A549 treated with CpdA at 1 μM for 4 hours (cell line): ENCODE measurements at places on chromosomes 2 and 18. TPM values are rescaled to one million over a fixed set of nuclear protein-coding genes. Genes with fewer than 3 reads are reported as not detected.

Gene RPL37A
- 5,193 to 5,494 TPM (median 5,225 TPM) in 5 replicates for total RNA-seq

Gene DTNB
- total RNA-seq, result 8.6 to 10.0 TPM (median 9.4 TPM) in 5 replicates

Gene KCNIP3
- total RNA-seq, result 1.0 to 1.9 TPM (median 1.7 TPM) in 5 replicates

Gene GALNT3
- not detected in 5 replicates for total RNA-seq

Gene FAM124B
- not detected in 5 replicates for total RNA-seq

Gene WDFY1
- 29.9 to 37.8 TPM (median 37.3 TPM) in 5 replicates for total RNA-seq

Gene IL1R2
- total RNA-seq, result 0.37 to 0.97 TPM (median 0.71 TPM) in 5 replicates

Gene GORASP2
- total RNA-seq, result 86.1 to 108 TPM (median 91.6 TPM) in 5 replicates

Gene CYBRD1
- 26.3 to 37.3 TPM (median 34.4 TPM) in 5 replicates for total RNA-seq

Gene CTLA4
- not detected in 5 replicates for total RNA-seq

Gene SLC14A1
- total RNA-seq, result 0.05 to 0.26 TPM (median 0.13 TPM) in 3 of 5 replicates, not detected in the others

Gene COL5A2
- 49.4 to 93.9 TPM (median 80.3 TPM) in 5 replicates for total RNA-seq

Gene GKN1
- total RNA-seq, result 0.49 to 0.73 TPM (median 0.64 TPM) in 5 replicates

Gene ABCG5
- total RNA-seq, result 0.01 TPM in 1 of 5 replicates, not detected in the others

Gene LONRF2
- total RNA-seq, result 3.0 to 4.1 TPM (median 3.8 TPM) in 5 replicates

Gene VAMP5
- 0.11 TPM in 1 of 5 replicates, not detected in the others for total RNA-seq

Gene EVA1A
- total RNA-seq, result 10.5 to 15.5 TPM (median 12.4 TPM) in 5 replicates

Gene LOXHD1
- total RNA-seq, result not detected in 5 replicates

Gene SEMA4C
- total RNA-seq, result 16.7 to 24.5 TPM (median 21.2 TPM) in 5 replicates

Gene CPLX4
- total RNA-seq, result not detected in 5 replicates

Gene COL6A3
- total RNA-seq, result 0.02 to 0.25 TPM (median 0.10 TPM) in 5 replicates

Gene DQX1
- total RNA-seq, result 0.09 to 0.22 TPM (median 0.13 TPM) in 5 replicates

Gene GKN2
- 2.6 to 3.8 TPM (median 3.4 TPM) in 5 replicates for total RNA-seq

Gene SERPINB12
- total RNA-seq, result not detected in 5 replicates

Gene BMP10
- total RNA-seq, result not detected in 5 replicates

Gene GCG
- not detected in 5 replicates for total RNA-seq

Gene AFF3
- 0.01 to 0.11 TPM (median 0.02 TPM) in 3 of 5 replicates, not detected in the others for total RNA-seq

Gene TRIP12
- 77.9 to 129 TPM (median 83.3 TPM) in 5 replicates for total RNA-seq

Gene KHK
- 8.7 to 12.4 TPM (median 8.8 TPM) in 5 replicates for total RNA-seq

Gene HOXD12
- not detected in 5 replicates for total RNA-seq

Gene REG3G
- total RNA-seq, result 0.10 TPM in 1 of 5 replicates, not detected in the others

Gene CRYBA2
- total RNA-seq, result 0.44 TPM in 1 of 5 replicates, not detected in the others

Gene TMEM198
- 0.33 to 1.5 TPM (median 1.2 TPM) in 5 replicates for total RNA-seq

Gene SATB2
- 2.9 to 4.2 TPM (median 3.4 TPM) in 5 replicates for total RNA-seq

Gene NT5DC4
- total RNA-seq, result 0.49 TPM in 1 of 5 replicates, not detected in the others

Gene MFSD2B
- total RNA-seq, result 0.14 to 0.84 TPM (median 0.37 TPM) in 5 replicates

Gene FMNL2
- total RNA-seq, result 28.1 to 32.7 TPM (median 30.8 TPM) in 5 replicates

Gene PXDN
- 7.9 to 12.9 TPM (median 10.8 TPM) in 5 replicates for total RNA-seq

Gene GALNT5
- 2.8 to 3.1 TPM (median 2.8 TPM) in 5 replicates for total RNA-seq

Gene INHBB
- total RNA-seq, result 11.5 to 19.8 TPM (median 13.6 TPM) in 5 replicates

Gene OR6B2
- not detected in 5 replicates for total RNA-seq

Gene PARD6G
- 2.1 to 3.7 TPM (median 3.0 TPM) in 5 replicates for total RNA-seq

Gene TBR1
- total RNA-seq, result 0.03 TPM in 1 of 5 replicates, not detected in the others

Gene MROH2A
- total RNA-seq, result 0.10 to 0.19 TPM (median 0.13 TPM) in 3 of 5 replicates, not detected in the others

Gene TEX44
- not detected in 5 replicates for total RNA-seq

Gene CRACDL
- total RNA-seq, result 0.49 to 0.89 TPM (median 0.54 TPM) in 5 replicates

Gene LGALSL
- total RNA-seq, result 9.0 to 12.0 TPM (median 11.2 TPM) in 5 replicates

Gene GAL3ST2
- total RNA-seq, result 0.24 to 0.44 TPM (median 0.34 TPM) in 4 of 5 replicates, not detected in the other

Gene CNGA3
- total RNA-seq, result not detected in 5 replicates

Gene POTEC
- total RNA-seq, result not detected in 5 replicates

Gene UXS1
- 53.5 to 57.2 TPM (median 57.1 TPM) in 5 replicates for total RNA-seq

Gene KIF5C
- total RNA-seq, result 0.27 to 0.50 TPM (median 0.33 TPM) in 5 replicates

Gene C18orf63
- total RNA-seq, result not detected in 5 replicates

Gene AGFG1
- total RNA-seq, result 95.9 to 136 TPM (median 122 TPM) in 5 replicates

Gene CLEC4F
- total RNA-seq, result not detected in 5 replicates

Gene GPBAR1
- 0.07 to 0.17 TPM (median 0.15 TPM) in 5 replicates for total RNA-seq

Gene CHRND
- not detected in 5 replicates for total RNA-seq

Gene IHH
- 0.09 to 0.21 TPM (median 0.13 TPM) in 4 of 5 replicates, not detected in the other for total RNA-seq
